ENCODE measurements at places on chromosomes 4 and X.

DNA sequence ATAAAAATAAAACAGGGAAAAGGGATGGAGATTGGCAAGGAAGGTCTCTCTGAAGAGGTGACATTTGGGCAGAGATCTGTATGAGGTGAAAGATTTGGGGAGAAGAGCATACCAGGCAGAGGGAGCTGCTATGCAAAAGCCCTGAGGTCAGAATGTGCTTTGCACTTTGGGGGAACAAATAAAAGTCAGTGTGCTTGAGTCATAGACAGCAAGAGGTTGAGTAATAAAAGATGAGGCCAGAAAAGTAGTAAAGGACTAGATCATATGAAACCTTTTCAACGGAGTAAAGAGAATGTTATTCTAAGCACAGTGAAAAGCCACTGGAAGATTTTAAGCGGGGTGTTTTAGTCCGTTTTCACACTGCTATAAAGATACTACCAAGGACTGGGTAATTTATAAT, 76.5 kb upstream of the TEX13A start:
- no peak for DNase-seq

DNA sequence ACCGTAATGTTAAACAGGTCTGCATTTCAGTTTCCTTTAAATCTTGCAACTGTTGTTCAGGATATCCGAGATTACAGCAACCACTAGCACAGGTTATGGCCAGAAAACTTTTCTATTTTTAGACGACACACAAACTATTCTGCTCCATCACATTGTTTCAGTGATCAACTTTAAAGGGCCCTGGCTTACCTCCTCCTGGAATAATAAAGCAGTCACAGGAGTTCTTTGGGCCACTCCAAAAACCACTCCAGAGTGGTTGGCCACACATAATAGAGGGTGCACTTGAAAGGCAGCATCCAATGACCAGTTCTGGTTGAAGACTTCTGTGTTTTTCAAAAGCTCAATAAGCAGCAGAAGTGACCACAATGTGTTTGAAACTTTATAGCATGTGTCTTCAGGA, 118.9 kb downstream of the RAB28 start:
- no peak for DNase-seq

- no peak for DNase-seq
These were observed 643 bp downstream of the SRP72 start for GRCh38 chr4:56468097-56468422.

DNA sequence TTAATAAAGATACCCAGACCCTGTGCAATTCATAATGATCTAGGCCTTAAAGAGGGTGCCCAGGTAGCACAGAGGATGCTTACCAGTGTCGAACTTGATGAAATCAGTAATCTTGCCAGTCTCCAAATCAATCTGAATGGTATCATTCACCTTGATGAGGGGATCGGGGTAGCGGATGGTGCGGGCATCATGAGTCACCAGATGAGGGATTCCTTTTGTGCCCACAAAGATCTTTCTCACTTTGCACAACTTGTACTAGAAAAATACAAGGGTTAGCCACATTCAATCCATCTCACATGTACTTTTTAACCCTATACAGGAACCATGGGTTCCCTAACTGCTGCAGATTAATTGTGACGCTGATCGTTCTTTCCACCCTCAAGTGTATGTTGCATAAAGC, 3.3 kb downstream of the RPS4X start:
- no peak for DNase-seq

GRCh38 chrX:110132450-110133114, 129.7 kb downstream of the TMEM164 start:
- no peak for DNase-seq

- DNase-seq = no peak
These were observed 75.3 kb upstream of the C1QTNF7 start for GRCh38 chr4:15352524-15352923.

DNA sequence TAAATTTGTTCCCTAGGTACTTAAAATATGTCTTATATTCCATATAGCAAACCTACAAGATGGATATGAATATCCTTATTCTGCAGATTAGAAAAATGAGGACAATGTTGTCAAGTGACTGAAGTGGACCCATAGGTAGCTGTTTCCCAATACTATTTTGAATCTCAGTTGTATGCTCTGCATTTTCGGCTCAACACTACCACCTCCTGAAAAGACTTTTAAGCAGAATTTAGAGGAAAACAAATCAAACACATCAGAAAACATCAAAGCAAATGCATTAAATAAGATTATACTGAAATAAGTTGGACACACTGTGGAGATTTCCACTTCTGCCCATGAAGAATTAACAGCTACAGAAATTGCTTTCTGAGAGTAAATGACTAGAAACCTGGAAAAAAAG, 488.7 kb downstream of the TRIML1 start:
- no peak for DNase-seq

DNA sequence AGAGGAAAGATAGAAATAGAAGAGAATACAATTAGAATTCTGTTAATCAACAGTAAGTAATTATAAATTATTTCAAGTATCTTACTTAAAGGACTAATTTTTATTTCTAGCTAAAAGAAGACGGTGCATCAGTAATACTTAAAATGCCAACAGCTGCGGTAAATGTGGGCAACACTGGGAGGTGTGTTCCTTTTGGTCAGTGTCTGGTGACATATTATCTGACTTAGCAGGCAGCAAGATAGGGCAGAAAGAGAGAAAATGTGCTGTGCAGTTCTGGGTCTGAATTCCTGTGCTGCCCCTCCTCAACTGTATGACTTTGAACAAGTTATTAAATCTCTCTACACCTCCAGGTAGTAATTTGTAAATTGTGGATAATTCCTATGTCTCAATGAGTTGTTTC, 120.6 kb downstream of the ZNF827 start:
- no peak for DNase-seq

DNA sequence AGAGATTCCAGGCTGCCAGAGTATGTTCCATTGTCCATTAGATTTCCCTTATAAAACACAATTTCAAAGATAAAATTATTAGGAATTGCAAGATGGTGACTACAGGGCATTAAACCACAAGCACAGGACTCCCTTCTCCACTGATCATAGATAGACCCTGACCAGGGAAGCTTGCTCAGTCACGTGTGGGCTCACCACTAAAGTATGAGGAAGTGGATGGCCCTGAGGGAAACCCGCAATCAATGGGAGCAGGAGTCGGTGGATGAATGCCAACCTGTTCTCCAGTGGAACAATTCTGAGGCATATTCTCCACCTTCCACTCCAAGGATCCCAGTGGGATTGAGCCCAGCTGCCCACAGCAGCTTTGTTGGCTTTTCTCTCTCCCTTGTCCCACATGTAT, 515.7 kb downstream of the BCOR start:
- no peak for DNase-seq

DNA sequence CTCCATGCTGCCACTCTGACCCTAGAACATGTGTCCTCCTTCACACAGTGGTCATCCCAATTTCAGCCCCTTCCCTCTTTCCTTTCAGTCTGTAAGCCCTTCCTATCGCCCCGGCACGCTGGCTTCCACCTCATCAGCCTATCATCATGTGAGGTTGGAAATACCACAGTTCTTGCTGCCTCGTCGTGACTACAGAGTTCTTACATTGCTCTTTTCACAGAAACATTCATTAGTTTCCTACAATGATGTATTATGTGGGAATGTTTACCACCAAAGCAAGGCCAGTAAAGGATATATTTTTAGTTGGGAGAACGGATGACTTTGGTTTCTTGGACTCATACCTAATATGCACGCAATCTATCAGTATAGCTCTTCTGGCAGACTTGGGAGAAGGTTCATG, 169.5 kb upstream of the BOD1L1 start:
- DNase-seq = no peak

- no peak for DNase-seq
These were observed 74.7 kb downstream of the HCCS start for GRCh38 chrX:11185861-11186260.

GRCh38 chrX:7318241-7318640, 170.3 kb upstream of the PUDP start:
- DNase-seq = no peak

DNA sequence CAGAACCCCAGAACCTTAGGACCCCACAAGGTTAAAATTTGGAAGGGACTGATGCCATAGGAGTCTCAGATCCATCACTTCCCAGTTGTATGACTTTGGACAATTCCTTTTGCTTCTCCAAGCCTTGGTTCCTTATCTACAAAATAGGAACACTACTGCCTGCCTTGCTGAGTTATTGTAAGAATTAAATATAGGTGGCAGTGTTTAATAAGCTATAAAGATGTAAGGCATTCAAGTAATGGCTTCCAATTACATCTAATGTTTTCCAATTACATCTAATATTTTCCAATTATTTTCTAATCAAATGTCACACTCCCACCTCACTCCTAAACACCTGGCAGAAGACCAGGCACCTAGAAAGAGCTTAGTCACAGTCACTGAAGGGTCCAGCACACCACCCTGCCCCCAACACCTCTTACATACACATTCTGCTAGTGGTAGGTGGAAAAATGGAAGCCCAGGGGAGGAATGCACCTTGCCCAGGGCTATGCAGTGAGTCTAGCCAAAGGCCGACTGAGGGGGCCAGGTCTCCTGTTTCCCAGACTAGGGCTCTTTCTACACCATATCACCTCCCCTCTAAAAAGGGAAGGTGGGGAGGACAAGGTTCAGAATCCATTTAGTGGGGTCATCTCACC, 24.5 kb upstream of the KDM5C start:
- no peak for DNase-seq

DNA sequence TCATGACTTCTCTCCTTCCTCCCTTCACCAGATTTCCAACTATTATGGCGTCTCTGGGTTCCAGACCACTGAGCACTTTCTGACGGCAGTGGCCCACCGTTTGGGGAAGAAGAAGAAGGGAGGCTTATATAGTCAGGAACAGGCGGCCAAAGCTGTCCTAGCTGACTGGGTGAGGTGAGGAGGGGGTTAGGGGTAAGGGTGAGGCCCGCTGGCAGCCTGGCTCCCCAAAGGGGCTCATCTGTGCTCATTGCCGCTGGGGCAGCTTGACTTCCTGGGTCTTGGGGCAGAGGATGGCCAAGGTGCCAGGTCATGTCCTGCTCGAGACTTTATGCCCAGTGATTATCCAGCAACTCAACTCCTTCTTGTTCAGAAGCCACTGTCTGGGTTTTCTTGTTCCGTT, 21.8 kb downstream of the GNL3L start:
- DNase-seq = no peak

GRCh38 chr4:162836773-162837172, 329.9 kb downstream of the NAF1 start:
- no peak for DNase-seq

- no peak for DNase-seq
These were observed 1473.4 kb downstream of the RPA4 start for GRCh38 chrX:98357146-98357545.

DNA sequence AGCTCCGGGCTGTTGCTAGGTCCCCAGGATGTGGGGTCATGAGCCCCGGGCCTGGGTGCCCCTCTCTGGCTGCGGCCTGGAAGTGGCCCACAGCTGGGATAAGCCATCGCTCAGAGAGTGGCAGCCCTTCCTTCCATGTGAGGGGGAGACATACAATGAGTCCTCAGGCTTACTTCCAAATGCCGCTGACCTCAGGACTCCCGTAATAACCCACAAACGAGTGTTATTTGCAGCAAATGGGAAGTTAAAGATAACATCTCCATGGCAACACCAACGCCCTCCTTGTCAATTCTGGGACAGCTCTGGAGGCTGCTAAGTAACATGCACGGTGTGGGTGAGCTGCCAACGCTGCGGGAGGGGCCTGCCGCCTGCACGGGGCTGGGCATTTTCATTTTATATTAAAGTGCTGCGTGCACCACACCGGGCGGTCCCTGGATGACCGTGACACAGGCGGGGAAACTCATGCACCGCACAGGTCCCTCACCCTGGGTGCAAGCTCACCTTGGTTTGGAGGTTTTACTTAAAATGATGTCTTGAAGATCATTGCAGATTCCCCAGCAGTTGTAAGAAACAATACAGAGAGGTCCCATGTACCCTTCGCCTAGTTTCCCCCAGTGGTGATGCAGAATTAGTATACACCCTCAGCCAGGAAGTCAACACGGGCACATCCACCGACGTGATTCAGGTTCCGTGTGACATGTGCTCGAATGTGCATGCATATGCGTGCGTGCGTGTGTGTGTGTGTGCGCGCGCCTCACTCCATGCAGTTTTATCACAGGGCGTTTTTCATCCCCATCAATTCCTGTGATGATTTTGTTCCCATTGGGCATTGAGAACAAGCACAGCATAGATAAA, 79.4 kb downstream of the ABLIM2 start:
- DNase-seq = no peak

- no peak for DNase-seq
These were observed 38.9 kb upstream of the RAP1GDS1 start for GRCh38 chr4:98222306-98222705.

DNA sequence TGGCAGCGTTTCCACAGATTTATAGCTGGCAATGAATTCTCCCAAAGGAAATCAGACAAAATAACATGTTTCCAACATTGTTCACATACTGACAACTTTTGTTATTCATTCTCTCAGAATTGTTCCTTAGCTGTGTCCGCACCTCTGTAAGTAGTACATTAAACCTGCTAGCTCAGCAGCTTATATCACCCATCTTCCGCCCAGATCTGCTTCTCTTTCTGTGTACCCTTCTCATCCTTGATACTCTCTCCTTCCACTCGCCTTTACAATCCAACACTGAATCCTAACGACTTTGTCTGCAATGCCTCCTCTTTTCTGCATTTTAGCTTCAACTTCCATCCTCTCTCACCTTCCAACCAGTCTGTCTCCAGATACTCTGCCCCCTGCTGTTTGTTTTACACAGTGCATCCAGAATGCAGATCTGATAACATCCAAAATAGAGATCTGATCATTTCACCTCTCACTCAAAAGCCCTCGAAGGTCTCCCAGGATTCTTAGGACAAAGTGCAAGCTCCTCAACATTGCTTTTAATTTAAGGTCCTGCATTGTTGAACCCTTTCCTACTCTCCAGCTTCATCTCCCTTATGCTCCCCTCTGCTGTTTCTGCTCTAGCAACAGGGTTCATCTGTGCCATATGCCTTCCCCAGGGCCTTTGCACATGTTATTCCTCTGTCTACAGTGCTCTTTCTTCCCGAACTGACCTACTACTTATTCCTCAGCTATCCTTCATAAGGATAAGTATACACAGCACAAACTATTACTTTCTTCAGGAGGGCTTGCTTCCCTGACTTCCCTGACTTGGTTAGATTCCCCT, 67.3 kb upstream of the VBP1 start:
- no peak for DNase-seq

GRCh38 chrX:16882702-16883486, 12.7 kb upstream of the RBBP7 start:
- peak; percentile 50 for DNase-seq

- DNase-seq = no peak
These were observed 23.6 kb downstream of the GPRIN3 start for GRCh38 chr4:89284020-89284424.

- no peak for DNase-seq
These were observed 3.2 kb upstream of the TMLHE start for GRCh38 chrX:155615938-155616337.

GRCh38 chrX:8010105-8010504, 82.9 kb upstream of the PNPLA4 start:
- DNase-seq = no peak

- no peak for DNase-seq
These were observed 881.6 kb downstream of the PCDH18 start for GRCh38 chr4:136650541-136651277.

GRCh38 chrX:11992271-11992670, 146.0 kb upstream of the FRMPD4 start:
- no peak for DNase-seq

GRCh38 chr4:119939071-119939995, 127.3 kb downstream of the MAD2L1 start:
- no peak for DNase-seq

Measured in activated CD8-positive, alpha-beta memory T cell treated with anti-CD3 and anti-CD28 coated beads for 1 hour (primary cell).